Cerebellar nuclear complex (tissue), 1 donor: ENCODE measurements at places on chromosomes 4 and X.

- no peak for DNase-seq
Measured at GRCh38 chr4:128384091-128384520, 96.5 kb upstream of the PGRMC2 start.

GRCh38 chr4:159174645-159175084, 71.8 kb downstream of the RAPGEF2 start:
- no peak for DNase-seq

DNA sequence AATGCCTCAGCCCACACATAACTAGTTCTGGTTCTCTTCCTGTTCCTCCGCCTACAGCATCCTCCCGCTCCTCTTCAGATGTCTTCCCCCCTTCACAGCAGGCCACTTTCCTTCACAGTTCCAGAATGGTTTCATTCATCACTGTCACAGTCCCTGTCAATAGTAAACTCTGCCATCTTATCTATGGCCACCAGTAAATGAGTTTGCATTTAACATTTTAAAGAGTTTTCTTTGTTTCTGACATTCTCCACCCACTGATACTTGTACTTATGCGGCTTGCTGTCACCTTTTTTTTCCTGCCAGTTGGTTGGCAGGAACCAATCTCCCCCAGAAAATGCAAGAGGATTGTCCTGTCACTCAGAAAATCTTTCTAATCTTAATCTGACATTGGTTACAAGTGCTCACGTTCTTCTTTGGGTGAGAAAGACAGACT, 114.1 kb downstream of the GLUD2 start:
- DNase-seq: no peak

- no peak for DNase-seq
Measured at GRCh38 chr4:139241086-139241783, 38.8 kb downstream of the MGARP start.

DNA sequence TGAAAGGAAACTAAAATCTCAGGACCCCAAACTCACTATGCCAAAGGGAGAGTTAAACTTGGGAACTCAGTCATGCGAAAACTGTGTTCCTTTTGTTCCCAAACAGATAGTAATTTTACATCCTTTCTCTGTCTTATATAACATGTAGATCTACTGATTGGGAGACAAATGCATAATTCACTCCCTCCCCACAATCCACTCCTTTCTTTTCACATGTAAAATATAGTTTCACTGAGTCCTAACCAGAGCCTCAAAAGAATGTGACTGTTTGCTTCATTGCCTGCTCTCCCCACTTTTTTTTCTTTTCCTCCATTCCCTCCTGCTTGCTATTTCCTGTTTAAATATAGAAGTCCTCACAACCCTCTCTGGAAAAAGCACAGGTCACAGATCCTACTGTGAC, 699.3 kb upstream of the ADGRL3 start:
- DNase-seq: no peak

GRCh38 chr4:8402181-8402597, 38.3 kb downstream of the ACOX3 start:
- DNase-seq: no peak

DNA sequence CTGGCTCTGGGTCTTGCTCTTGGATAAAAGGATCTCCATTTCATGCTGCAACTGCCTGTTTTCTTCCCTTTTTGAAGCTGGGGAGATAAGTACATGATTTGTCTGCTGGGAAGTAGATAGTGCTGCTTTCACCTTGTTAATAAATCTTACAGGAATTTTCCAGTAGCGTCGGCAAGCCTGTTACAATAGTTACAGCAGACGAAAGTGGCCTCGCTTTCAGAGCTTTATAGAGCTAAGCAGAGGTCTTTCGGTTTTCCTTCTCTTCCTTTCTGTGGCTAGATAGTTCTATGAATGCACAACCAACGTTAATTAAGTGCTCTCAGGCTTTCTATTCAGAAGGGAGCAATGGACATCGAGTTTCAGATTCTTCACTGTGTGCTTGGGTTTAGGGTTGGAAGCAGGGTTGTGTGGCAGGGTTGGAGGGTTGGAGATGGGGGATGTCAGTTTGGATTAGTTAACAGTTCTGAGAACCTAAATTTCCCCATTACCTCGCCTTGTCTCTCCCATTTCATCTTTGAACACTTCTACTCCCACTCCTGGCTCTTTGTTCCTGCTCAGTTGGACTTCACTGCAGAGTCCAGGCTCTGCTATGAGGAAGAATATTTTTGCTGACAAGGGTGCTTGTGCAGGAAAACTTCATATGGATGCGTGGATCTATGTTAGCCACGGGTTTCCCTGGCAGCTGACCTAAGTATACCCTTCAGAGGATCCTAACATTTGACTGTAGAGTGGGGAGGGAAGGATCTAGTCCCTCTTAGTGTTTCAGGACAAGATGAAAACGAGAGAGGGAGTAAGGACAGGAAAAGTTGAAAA, 237.9 kb downstream of the ARHGAP10 start:
- no peak for DNase-seq

GRCh38 chr4:82948647-82949204, 48.2 kb downstream of the THAP9 start:
- no peak for DNase-seq

GRCh38 chr4:109408711-109409110, 24.9 kb upstream of the SEC24B start:
- DNase-seq: no peak

DNA sequence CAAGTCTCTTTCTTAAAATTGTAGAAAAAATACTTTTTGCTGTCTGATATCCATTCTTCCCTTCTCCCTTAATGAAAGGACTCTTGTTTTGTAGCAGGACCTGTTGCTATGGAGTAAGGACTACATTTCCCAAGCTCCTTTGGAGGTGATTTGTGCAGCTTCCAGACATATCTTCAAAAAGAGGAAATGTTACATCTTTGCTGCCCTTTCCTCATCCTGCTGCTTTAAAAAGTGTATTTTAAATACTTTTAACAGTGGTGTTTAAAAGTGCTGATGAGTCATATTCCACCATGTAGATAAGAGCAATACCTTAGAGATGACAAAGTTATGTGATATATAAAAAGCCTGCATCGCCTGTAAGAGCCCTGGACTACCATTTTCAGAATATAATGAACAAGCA, 98.7 kb downstream of the CFAP299 start:
- no peak for DNase-seq

DNA sequence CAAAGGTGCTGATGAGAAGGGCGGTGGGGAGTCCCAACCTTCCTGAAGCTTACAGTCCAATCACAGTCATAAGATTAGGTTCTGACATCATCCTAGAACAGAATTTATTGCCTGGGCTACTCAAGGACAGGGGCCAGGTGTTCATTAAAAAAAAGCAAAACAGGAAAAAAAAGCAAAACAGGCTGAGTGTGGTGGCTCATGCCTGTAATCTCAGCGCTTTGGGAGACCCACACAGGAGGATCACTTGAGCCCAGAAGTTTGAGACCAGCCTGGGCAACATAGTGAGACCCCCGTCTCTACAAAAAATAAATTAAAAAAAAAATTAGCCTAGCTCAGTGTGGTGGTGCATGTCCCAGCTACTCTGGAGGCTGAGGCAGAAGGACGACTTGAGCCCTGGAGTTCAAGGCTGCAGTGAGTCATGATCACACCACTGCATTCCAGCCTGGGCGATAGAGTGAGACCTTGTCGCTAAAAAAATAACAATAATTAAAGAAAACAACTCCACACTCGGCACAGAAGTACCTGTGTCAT, 3.0 kb downstream of the RAB9A start:
- no peak for DNase-seq

DNA sequence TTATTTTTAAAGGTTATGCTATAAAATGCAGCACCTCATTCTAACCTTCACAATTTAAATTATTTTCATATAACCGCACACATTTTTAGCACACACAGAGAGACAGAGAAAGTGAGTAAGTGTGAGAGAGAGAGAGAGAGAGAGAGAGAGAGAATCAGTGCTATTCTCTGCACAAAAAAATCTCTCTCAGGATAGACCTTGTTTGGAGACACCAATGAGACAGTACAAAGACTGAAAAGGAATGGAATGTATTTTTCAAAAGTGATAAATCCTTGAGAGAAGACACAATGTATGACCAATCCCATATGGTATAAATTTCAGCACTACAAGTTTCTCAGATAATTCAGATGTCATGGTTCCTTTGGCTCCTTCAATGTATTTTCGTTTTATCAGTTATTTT, 132.1 kb upstream of the PCDH18 start:
- no peak for DNase-seq

GRCh38 chr4:114780205-114780604, 181.6 kb downstream of the UGT8 start:
- no peak for DNase-seq

GRCh38 chrX:71256051-71256450, 2.1 kb upstream of the ZMYM3 start:
- no peak for DNase-seq

- DNase-seq: no peak
Measured at GRCh38 chrX:137545711-137546651, 19.9 kb upstream of the ZIC3 start.

- DNase-seq: no peak
Measured at GRCh38 chrX:1327651-1328304, 8.8 kb upstream of the IL3RA start.

DNA sequence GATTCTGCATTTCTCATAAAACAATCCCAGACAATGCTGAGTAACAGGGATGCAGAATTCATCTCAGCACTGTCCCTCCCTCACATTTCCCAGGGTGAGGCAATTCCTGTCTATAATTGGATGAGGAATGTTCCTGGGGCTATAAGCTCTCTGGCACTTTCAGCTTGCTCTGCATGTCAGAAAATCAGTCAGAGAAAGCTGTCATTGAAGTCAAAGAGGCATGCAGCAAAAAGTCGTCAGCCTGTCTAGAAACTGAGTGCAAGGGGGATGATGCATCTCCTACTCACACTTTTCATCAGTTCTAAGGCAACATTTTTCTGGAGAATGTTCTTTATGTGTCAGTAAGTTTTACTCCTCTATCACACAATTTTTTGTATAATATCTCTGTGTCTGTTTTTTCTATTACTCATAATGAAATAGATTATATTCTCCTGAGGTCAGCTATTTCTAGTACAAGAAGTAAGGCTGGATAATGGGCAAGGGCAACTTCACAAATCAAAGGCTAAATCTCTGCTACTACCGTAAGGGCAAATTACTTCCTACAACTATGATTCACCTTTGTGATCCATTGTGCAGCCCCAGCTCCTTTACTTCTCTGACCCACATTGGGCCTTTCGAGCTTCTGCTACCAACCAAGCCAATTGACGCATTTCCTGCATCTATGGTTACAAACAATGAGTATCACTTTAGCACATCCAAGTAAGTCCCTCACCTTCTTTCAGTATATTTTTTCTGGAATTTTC, 56.0 kb downstream of the TASL start:
- no peak for DNase-seq

DNA sequence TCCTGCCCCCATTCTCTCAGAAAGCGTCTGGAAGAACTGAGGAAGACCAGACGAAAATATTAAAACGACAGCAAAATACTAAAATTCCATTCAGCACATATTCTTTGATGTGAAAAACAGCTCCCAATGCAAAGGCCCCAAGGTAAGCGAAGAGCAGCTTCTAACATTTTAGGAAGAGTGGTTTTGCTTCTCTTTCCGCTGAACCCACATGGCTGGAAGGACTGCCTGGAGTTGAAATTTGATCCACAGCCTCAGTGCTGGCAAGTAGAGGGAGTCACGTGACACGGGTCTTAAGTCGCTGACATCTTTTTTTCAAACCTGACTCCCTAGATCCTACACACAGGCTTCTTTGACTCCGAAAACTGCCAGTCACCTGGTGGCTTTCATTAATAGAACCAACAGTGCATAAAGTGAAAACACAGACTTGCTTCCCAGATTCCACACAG, at the start of gene FAM13A:
Gene FAM13A (minus strand): TSS at position 233 of the 446 bp plus-strand sequence. CDS start 221 bp downstream, at position 12.
- DNase-seq: peak; percentile 45

DNA sequence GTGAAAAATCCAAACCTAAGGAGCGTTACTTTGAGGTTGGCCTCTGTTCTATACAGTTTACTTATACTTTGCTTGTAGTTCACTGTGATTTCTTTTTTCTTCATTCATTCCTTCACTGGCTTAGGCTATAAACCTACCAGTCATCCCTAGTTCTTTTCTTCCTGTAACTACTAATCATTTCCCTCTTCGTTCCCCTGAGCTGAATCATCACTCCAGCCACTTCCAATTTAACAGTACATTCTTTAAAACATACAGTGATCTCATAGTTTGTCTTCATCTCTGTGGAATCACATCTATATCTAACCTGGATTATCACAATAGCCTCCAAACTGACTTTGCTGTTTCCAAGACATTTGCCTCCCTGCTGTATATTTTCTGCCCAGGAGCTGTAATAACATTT, 25.2 kb upstream of the NPFFR2 start:
- no peak for DNase-seq

DNA sequence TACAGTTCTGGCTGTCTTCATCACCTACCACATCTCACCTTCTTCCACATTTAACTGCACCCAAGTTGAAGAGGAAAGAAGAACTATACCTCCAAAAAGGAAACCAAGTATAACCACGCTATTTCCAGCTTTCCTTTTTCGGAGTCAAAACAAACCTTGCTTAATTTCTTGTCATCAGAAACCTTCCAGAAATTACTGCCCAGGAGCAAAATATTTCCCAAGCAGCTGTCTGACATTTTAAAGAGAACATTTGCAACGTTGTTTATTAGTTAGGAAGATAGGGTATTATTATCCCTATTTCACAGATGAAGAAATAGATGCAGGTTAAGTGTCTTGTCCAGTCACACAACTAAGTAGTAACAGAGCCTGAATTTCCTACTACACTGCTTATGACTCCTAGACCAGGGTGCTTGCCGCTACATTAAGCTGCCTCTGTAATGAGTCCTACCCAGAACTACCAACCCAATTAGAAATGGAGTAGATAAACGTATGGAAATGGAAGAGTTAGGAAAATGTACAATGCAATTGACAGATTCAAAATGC, 2.2 kb upstream of the ACSL4 start:
- DNase-seq: no peak

GRCh38 chr4:187286525-187286924, 562.9 kb upstream of the FAT1 start:
- DNase-seq: no peak

DNA sequence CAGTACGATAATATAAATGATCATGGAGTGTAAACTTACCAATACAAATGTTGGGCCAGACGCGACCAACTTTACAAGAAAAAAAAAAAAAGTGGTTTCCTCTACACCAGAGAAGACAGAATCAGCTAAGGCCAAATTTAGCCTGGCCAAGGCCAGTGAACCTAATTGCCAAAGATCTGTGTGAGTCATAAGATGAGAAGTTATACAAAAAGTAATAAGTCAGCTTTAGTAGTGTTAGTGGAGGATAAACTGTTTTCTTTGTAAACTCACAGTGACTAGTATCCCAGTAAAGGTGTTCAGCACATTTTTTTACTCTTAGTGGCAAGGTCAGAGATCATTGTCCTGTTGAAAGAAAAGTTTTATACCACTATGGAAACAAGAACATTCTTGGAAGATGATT, 531.4 kb upstream of the TECRL start:
- DNase-seq: no peak

GRCh38 chrX:9211269-9211668, 177.3 kb upstream of the FAM9B start:
- no peak for DNase-seq

DNA sequence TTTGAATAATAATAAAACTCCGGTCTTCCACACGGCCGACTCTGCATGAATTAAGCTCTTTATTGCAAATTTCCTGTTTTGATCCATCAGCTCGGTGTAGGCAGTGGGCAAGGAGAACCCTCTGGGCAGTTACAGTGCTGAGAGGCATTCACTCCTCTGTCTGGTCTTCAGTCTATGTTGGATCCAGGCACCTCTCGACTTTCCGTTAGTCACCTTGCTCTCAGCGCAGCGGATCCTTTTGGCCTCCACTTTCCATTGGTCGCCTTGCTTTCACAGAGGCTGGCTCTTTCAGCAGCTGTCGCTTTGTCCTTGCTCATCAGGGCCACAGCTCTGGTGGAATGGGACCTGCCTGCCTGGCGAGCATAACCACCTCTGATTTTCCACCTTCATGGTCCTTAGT, 52.9 kb downstream of the TRMT44 start:
- no peak for DNase-seq

GRCh38 chrX:1531096-1531890, 5.7 kb downstream of the P2RY8 start:
- no peak for DNase-seq
